ENCODE measurements at places on chromosomes 2 and 18. TPM values are rescaled to one million over a fixed set of nuclear protein-coding genes. Genes with fewer than 3 reads are reported as not detected.
A peak's percentile ranks its signal among the peaks of the same experiment; 100 is the strongest.

DNA sequence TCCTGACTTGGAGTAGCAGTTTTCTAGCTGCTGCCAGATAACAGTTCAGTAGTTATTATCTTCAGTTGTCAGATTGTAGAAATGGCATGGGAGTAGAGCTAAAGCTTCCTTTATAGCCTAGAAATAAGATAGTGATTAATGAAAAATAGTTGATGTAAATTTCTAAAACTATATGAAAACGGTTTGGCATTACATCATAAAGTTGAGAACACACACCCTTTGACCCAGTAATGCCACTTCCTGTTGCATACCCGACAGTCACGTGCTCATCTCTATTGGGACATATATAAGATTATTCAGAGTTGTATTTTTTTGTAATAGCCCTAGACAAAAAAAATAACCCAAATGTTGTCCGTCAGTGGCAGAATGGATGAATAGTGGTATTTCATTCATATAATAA is 39.4 kb upstream of the ASB1 start:
- peaks cover 20% of the 10 kb centered on the region for H3K4me1 ChIP-seq
- no peak overlapping the region for H3K4me3 ChIP-seq
- H3K27me3 ChIP-seq = no peaks in the 10 kb centered on the region
- H3K36me3 ChIP-seq = peaks cover 4% of the 10 kb centered on the region
- no peak for DNase-seq

DNA sequence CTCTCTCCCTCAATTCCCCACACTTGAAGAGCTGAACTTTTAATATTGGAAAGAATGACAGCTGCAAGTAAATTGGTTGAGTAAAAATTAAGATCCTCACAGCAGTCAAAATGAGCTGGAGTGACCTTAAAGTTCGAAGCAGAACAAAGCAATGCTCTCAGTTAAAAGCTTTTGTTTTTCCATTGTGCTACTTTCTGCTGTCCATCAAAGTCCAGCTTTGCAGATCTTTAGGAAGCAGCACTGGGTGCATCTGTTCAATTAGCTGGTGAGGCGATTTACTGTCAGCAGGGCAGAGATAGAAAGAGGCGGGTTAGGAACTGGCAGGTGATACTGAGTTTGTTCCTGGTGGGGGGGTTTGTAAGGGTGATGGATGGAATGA is 834.8 kb downstream of the CPS1 start:
- no peaks in the 10 kb centered on the region for H3K4me1 ChIP-seq
- no peaks in the 10 kb centered on the region for H3K27me3 ChIP-seq
- H3K36me3 ChIP-seq = no peaks in the 10 kb centered on the region
- no peak overlapping the region for H3K27ac ChIP-seq
- H3K4me3 ChIP-seq = no peak overlapping the region
- no peak for DNase-seq

GRCh38 chr2:233152541-233152940 is 92.4 kb downstream of the INPP5D start:
- no peaks in the 10 kb centered on the region for H3K27me3 ChIP-seq
- peak; percentile 83 for DNase-seq
- H3K27ac ChIP-seq = peak overlapping the region; percentile 1
- H3K4me1 ChIP-seq = peaks cover 5% of the 10 kb centered on the region

GRCh38 chr2:234095301-234095700 is 44.8 kb downstream of the SPP2 start:
- H3K27ac ChIP-seq = no peak overlapping the region
- no peaks in the 10 kb centered on the region for H3K4me1 ChIP-seq
- DNase-seq = no peak
- H3K4me3 ChIP-seq = no peak overlapping the region
- no peaks in the 10 kb centered on the region for H3K36me3 ChIP-seq

- DNase-seq = no peak
- H3K4me3 ChIP-seq = no peak overlapping the region
- no peaks in the 10 kb centered on the region for H3K36me3 ChIP-seq
- H3K27ac ChIP-seq = no peak overlapping the region
- peaks cover 7% of the 10 kb centered on the region for H3K4me1 ChIP-seq
Observed at GRCh38 chr2:29627279-29627711, 294.1 kb downstream of the ALK start.

DNA sequence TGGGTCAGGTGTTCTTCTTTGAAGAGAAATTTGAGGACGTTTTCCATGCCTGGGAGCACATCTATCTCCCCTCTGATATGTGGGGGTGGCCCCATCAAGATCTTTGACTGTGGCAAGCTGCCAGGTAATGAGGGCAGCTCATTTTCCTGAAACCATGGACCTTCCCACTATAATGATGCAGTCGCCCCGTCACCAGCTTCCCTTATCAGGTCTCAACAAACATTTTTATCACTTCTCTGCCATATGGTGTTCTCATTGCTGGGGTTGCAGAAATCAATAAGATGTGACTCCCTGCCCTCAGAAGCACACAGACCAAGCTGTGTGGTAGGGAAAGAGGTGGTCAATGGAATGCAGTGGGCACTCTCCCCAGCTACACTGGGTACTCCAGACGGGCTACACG is 48.4 kb upstream of the B3GNT7 start:
- no peak overlapping the region for H3K4me3 ChIP-seq
- no peak overlapping the region for H3K27ac ChIP-seq
- peaks cover 11% of the 10 kb centered on the region for H3K4me1 ChIP-seq
- DNase-seq = no peak
- no peaks in the 10 kb centered on the region for H3K27me3 ChIP-seq

DNA sequence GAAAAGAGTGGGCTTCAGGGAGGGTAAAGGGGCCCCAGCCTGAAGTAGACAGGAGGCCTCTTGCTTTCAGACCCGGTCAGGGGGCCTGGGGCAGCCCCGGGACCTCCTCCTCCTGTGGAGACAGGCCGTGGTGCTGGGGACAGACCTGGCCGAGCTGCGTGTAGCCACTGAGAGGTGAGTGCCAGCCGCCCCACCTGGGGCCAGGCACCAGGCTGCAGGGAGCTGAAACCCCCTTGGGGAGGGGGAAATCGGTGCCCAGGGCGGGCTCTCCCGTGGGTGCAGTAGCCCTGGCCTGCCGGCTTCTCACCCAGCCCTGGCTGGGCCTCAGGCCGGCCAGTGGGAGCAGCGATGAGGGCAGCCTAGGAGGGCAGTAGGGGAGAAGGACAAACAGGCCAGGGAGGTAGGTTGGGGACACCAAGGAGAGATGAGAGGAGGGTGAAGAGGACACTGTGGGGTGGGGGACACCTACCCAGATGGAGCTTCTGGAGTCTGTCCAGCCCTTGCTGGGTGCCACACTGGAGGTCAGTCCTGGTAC is 24.0 kb downstream of the CROCC2 start:
- H3K4me3 ChIP-seq = no peak overlapping the region
- peak; percentile 5 for DNase-seq
- no peak overlapping the region for H3K27ac ChIP-seq
- peaks cover 28% of the 10 kb centered on the region for H3K27me3 ChIP-seq
- H3K36me3 ChIP-seq = no peaks in the 10 kb centered on the region

- H3K27ac ChIP-seq = no peak overlapping the region
- H3K36me3 ChIP-seq = peaks cover 8% of the 10 kb centered on the region
- DNase-seq = peak; percentile 41
Observed at GRCh38 chr2:189685540-189686229, 11.2 kb downstream of the ANKAR start.

Gene AGBL5
- total RNA-seq = 10.0 TPM

Gene FAM136A
- 26.0 TPM for total RNA-seq

Gene CNGA3
- total RNA-seq = not detected

Gene MREG
- total RNA-seq = 0.22 TPM
